Activated CD8-positive, alpha-beta T cell treated with anti-CD3 and anti-CD28 coated beads for 36 hours (primary cell): ENCODE measurements at places on chromosomes 2 and 18. TPM values are rescaled to one million over a fixed set of nuclear protein-coding genes. Genes with fewer than 3 reads are reported as not detected.

Gene G6PC2
- total RNA-seq = not detected

Gene FN1
- not detected for total RNA-seq

GRCh38 chr2:230830428-230830827 is 34.3 kb upstream of the ITM2C start:
- peaks cover 40% of the 10 kb centered on the region for H3K27me3 ChIP-seq
- no peak overlapping the region for H3K4me3 ChIP-seq
- H3K27ac ChIP-seq = no peak overlapping the region
- peak; percentile 55 for DNase-seq
- no peaks in the 10 kb centered on the region for H3K36me3 ChIP-seq

- peaks cover 3% of the 10 kb centered on the region for H3K4me1 ChIP-seq
- no peak for DNase-seq
- no peak overlapping the region for H3K4me3 ChIP-seq
- no peak overlapping the region for H3K27ac ChIP-seq
Measured at GRCh38 chr18:5107988-5108387, 89.1 kb downstream of the AKAIN1 start.

Gene RIT2
- total RNA-seq = not detected

DNA sequence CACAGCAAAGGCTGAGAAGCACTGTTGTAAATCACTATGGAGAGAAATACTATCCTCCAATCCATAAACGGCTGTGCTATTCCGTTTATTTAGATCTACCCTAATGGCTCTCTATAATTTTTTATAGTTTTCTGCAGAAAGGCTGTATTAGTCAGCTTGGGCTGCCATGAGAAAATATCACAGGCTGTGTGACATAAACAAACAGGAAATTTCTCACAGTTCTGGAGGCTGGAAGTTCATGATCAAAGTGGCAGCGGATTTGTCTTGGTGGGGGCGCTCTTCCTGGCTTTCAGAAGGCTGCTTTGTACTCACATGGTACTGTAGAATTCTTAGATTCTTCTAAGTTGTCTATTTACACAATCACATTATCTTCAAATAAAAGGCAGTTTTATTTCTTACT is 44.1 kb downstream of the C1D start:
- H3K27ac ChIP-seq = no peak overlapping the region
- H3K27me3 ChIP-seq = peaks cover 10% of the 10 kb centered on the region
- no peaks in the 10 kb centered on the region for H3K4me1 ChIP-seq
- no peak overlapping the region for H3K4me3 ChIP-seq
- no peaks in the 10 kb centered on the region for H3K36me3 ChIP-seq

GRCh38 chr2:12819721-12820120 is 103.0 kb downstream of the TRIB2 start:
- no peak for DNase-seq
- H3K4me1 ChIP-seq = peaks cover 30% of the 10 kb centered on the region
- H3K27ac ChIP-seq = no peak overlapping the region
- H3K4me3 ChIP-seq = no peak overlapping the region
- peaks cover 2% of the 10 kb centered on the region for H3K27me3 ChIP-seq
